Suppressor macrophage treated with lipopolysaccharide for 4 hours (primary cell): ENCODE measurements at places on chromosomes 16 and 17.

GRCh38 chr16:79776243-79776847 lies 175.8 kb upstream of the MAF start:
- no peak for DNase-seq

- DNase-seq = no peak
Observed at GRCh38 chr17:13065032-13065431, 47.2 kb upstream of the ELAC2 start.

DNA sequence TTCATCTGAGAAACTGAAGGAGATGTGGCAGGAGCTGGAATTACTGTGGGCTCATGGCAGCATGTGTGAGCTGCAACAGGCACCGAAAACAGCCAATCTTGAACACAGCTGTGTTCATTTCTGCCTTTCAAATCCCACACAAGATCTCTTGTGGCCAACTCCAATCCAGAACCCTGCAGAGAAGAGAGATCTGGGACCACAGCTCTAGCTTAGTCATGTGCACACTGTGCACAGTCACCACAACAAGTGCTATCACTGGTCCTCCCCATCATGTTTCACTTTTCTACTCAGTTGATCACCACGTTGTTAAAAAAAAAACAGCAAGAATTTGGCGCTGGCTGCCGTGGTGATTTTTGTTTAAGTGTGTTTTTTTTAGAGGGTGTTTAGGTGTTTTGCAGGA lies 254.5 kb upstream of the ELAC2 start:
- DNase-seq = no peak

GRCh38 chr16:30149250-30149930 lies 26.4 kb upstream of the MAPK3 start:
- DNase-seq = peak; percentile 75

- DNase-seq = no peak
Observed at GRCh38 chr16:86966777-86967176, 350.4 kb downstream of the C16orf95 start.

GRCh38 chr16:48003206-48003907 lies 152.4 kb downstream of the ABCC12 start:
- no peak for DNase-seq
